ENCODE measurements at places on chromosomes 11 and 22. TPM values are rescaled to one million over a fixed set of nuclear protein-coding genes. Genes with fewer than 3 reads are reported as not detected.

DNA sequence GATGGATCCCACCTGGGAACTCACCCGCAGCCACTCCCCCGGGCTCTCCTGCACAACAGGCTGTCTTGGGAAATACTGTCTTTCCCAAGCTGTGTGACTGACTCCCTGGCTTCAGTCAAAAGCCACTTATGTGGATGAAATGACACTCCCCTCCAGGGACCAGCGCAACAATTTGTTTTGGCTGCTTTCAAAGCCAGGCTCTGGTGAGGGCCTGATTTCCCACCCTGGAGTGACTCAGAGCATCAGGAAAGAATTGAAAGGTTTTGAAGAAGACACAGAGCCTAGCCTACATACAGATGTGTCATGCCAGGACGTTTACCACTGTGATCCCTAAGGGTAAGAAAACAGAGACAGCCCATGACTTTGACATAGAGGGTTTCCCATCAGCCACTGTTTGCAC, 550.5 kb downstream of the MIAT start:
- DNase-seq, result no peak

- DNase-seq, result no peak
Observed at GRCh38 chr11:87292598-87292997, 254.9 kb downstream of the TMEM135 start.

The MOV10L1 gene
- not detected for total RNA-seq

- no peak for DNase-seq
Observed at GRCh38 chr11:119055901-119056300, 1.1 kb downstream of the HYOU1 start.
